ENCODE measurements at places on chromosomes 7 and 10.

DNA sequence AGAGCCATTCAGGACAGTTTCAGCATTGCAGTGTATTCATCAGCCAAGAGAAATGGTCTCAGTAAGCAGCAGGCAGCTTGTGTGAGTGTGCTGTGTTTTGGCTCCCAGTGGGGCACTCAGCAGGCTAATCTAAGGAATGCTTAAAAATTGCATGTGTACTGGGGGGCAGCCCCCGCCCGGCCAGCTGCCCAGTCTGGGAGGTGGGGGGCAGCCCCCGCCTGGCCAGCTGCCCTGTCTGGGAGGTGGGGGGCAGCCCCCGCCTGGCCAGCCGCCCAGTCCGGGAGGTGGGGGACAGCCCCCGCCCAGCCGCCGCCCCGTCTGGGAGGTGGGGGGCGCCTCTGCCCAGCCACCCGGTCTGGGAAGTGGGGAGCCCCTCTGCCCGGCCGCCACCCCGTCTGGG lies 116.2 kb downstream of the GRID1 start:
- DNase-seq, result no peak

DNA sequence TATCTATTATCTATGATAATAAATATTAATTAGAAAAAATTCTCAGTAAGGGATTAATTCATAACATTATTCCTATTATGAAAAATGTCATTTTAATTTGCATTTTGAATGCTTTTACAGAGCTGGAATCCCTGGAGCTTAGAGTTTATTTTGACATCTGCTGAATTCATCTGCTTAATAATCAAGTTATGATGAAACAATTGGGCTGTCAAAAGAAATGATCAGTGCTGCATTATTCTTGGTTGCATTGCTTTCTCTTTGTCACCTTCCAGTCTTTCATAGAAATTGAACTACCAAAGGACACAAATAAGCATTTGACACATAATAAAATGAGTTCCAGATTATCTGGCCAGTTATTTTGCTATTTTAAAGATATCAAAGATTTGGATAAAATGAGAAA lies 40.0 kb upstream of the MACC1 start:
- DNase-seq, result no peak

- no peak for DNase-seq
Observed at GRCh38 chr10:131354380-131354779, 42.9 kb upstream of the TCERG1L start.

- DNase-seq, result no peak
Observed at GRCh38 chr10:132714986-132715775, 70.8 kb downstream of the NKX6-2 start.

Data from iris pigment epithelial cell (primary cell).